Pulmonary artery endothelial cell (primary cell): ENCODE measurements at places on chromosomes 4 and X.
A peak's percentile ranks its signal among the peaks of the same experiment; 100 is the strongest.

DNA sequence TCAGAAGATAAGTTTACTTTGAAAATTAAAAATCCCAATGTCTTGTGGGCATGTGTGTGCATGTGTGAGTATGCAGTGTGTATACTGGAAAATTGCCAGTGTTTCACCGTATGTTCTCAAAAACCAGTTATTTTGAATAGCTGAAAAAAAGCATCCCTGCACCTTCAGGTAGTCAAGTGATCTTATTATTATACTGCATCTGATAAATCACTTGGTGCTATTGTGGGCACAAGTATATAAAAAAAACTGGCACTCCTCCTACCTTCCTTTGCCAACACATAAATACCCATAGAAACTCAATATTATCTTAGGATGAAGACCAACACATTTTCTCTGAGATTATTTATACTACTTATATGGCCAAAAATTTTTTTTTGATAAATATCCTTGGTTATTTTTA is 91.5 kb upstream of the MAP9 start:
- no peak for DNase-seq

- peak; percentile 78 for DNase-seq
Measured at GRCh38 chr4:8391972-8392371, 48.6 kb downstream of the ACOX3 start.

- DNase-seq, result no peak
Measured at GRCh38 chrX:153651540-153652079, 4.6 kb downstream of the DUSP9 start.

DNA sequence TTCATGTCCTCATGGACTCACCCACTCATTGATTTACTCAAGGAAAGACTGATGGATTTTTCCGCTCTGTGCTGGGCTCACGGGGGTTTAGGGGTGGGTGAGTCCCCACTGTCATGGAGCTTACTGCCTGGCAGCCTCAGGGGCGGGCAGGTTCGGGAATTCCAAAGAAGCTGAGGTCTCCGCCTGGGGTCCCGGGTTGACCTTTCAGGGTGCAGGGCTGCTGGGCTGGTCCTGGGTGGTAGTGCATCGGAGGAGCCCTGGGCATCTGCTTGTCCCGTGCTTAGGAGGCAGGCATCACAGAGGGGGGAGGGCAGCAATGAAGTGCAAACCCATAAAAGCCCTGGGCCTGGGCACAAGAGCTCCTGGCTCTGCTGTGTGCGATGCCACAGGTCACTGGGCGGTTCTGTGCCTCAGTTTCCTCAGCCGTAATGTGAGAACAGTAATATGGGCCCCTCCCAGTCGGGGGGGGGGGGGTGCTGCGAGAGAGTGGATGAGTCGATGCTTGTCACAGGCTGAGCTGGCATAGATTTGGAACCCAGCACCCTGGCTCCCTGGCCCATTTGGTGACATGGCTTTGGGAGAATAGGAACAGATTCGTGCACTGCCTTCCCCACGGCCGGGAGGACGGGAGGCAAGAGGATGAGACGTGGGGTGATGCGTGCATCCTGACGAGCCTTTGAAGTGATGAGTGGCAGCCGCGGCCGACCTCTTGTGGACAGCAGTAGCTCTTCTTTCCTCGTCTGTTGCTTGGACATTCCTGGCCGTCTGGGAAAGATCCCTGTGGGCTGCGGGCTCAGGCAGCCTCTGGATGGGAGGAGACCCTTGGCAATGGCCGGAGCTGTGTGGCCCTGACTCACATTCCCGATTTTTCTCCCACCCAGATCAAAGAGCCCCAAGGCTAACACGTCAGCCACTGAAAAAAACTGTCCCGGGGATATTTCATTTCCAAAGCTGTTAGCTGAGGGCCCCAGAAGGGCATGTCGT is 42.0 kb downstream of the PSAPL1 start:
- DNase-seq, result no peak

DNA sequence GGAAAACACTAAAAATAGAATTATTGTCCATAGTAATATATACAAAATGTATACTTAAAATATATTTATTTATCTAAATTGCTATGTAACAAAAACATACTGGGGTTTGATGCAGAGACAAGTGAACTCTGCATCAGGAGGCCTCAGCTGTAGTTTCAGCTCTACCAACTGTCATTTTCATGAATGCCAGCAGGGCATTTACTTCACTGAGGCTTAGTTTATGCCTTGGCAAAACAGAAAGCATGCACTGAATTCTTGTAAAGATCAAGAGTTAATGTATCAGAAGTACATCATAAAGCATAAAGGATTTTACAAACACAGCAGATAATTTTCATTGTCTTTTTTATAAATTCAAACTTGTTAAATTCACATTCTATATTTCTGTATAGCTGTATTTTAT is 577.0 kb downstream of the C4orf33 start:
- no peak for DNase-seq

GRCh38 chr4:156144961-156145360 is 191.3 kb upstream of the CTSO start:
- no peak for DNase-seq

GRCh38 chrX:136061286-136061685 is 76.1 kb downstream of the SLC9A6 start:
- DNase-seq, result no peak

GRCh38 chrX:119622356-119623232 is 16.4 kb upstream of the NKRF start:
- peak; percentile 59 for DNase-seq

DNA sequence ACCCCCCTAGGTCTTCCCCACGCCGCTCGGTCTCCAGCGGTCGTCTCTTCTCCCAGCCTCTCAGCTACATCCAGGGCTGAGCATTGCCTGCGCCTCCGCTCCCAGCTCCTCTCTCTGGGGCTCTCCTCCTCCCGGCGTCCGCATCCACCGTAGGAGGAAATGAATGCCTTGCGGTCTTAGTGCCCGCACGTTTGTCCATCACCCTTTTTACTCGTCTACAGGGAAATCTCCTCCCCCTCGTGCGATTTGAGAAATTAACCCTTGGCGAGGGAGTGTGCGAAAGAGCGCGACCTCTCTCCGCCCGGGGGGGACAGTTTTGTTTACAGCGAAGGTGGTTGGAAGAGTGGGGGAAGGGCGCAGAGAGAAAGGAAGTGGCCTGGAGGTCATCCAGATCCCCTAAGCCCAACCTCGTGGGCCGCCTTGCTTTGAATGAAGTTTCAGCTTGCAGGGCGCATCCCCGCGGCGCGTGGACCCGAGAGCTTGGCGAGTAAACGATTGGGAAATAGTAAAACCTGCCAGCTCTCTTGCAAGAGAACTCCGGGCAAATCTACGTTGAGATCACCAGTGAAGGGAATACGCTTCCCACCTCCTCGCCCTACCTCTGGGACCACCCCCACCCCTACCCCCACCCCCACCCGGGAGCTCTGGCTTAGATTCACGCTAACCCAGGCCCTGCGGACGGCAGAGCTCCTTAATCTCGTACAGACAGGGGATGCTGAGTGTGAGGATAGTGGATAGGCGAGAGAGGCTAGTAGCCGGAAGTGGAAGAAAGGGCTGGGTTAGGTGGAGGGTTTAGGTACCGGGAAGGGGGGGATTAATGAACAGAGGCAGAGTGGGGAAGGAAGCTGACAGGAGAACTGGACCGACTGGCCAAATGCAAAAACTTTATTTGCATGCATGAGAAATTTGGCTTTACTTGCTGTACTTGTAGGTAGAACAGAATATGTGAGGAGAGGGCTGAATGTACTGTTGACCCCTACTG is at the start of gene ELOVL6:
TSS of gene ELOVL6 (minus strand) at position 181 of the 982 bp plus-strand sequence. CDS start 280 bp downstream, outside the sequence.
- no peak for DNase-seq

- no peak for DNase-seq
Measured at GRCh38 chrX:40808203-40808602, 72.9 kb upstream of the MED14 start.

- no peak for DNase-seq
Measured at GRCh38 chr4:17544205-17544604, 29.2 kb downstream of the CLRN2 start.

DNA sequence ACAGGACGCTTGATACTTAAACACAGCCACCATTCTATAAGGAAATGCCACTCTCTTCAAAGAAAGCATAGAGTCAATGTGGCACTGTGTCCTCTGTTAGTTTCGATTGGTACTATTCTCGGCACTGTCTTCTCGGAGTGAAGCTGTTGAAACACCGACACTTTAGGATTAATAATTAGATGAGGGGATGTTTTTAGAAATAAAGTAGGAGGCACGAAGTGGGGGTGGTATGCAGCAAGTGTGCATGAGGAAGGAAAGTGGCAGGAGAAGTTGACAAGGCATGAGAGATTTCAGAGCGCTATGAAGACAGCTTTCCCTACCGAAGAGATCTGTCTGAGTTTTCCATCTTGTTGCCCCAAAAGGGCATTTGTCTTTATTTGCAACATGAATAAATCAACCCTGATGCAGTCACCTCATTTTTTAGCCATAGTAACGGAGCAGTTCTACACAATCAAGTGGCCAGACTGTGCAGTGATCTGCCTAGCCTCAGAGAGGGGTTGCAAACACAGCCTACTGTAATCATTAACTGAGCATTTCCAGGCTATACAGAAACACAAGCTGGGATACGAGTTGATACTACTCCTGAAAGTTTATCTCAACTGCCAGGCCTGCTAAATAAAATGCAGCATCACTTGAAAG is 8.3 kb downstream of the GPRIN3 start:
- DNase-seq, result no peak

DNA sequence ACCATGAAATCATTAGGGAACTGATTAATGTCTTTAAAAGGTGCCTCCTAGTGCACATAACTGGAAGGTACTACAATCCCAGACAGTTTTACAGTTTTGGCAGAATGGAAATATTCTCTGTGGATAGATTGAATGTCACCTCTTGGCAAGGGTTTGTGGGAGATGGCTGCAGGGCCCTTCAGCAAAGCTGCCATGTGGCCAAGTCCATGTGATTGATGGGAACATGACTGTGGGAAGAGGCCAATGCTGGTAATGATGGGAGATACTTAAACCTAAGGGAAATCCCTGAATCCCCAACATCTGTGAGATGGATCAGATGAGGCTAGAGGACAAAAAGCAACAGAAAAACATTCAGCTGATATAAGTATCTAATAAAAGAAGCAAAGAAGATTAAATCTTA is 493.7 kb downstream of the MAGEE1 start:
- no peak for DNase-seq

- no peak for DNase-seq
Measured at GRCh38 chr4:7620814-7621176, 186.1 kb upstream of the PSAPL1 start.

DNA sequence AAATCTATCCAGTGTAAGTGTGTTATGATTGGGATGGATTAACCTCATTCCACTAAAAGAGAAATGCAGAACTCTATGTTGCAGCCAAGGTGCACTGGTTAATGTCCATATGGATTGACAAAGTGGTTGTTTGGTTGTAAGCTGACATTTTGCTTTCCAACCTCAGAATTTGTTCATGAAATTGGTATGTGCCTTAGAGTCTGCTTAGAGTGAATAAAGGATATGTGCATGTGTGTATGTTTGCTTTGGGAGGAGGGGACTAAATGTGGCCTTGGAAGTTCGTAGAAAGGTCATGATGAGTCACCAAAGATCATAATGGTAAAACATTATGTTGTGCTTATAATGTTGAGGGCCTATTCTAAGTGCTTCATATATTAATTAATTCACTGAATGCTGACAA is 44.1 kb upstream of the MBNL3 start:
- no peak for DNase-seq

GRCh38 chr4:17152941-17153540 is 254.6 kb upstream of the LDB2 start:
- DNase-seq, result no peak

- DNase-seq, result no peak
Measured at GRCh38 chr4:26217961-26218676, 102.7 kb upstream of the RBPJ start.

DNA sequence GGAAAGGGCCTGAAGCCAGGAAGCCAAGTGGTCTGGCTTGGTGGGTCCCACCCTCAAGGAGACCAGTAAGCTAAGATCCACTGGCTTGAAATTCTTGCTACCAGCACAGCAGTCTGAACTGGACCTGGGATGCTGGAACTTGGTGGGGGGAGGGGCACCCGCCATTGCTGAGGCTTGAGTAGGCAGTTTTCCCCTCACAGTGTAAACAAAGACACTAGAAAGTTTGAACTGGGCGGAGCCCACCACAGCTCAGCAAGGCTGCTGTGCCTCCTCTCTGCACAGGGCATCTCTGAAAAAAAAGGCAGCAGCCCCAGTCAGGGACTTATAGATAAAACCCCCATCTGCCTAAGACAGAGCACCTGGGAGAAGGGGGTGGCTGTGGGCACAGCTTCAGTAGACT is 63.1 kb downstream of the AFM start:
- no peak for DNase-seq

GRCh38 chrX:78517124-78517523 is 142.0 kb downstream of the RTL3 start:
- no peak for DNase-seq

- no peak for DNase-seq
Measured at GRCh38 chrX:64456828-64457227, 61.6 kb upstream of the MTMR8 start.

DNA sequence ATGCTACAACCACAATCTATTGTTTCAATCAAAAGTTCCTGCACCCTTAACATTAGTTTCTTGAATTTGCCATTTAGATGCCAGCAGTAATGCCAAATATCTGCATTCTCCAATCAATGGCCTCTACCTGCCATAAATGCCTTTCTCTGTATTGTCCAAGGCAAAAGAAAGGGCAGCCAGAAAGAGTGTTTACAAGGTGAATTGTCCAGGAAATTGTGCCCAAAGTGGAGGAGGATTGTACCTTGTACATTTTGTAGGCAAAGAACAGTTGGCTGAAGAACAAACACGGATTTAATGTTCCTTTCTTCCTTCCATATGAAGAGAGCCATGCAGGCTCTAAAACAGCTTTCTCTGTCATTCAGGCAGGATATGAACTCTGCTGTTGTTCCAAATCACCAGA is 181.5 kb downstream of the GUCY2F start:
- DNase-seq, result no peak

- DNase-seq, result no peak
Measured at GRCh38 chr4:26206999-26207398, 113.8 kb upstream of the RBPJ start.

DNA sequence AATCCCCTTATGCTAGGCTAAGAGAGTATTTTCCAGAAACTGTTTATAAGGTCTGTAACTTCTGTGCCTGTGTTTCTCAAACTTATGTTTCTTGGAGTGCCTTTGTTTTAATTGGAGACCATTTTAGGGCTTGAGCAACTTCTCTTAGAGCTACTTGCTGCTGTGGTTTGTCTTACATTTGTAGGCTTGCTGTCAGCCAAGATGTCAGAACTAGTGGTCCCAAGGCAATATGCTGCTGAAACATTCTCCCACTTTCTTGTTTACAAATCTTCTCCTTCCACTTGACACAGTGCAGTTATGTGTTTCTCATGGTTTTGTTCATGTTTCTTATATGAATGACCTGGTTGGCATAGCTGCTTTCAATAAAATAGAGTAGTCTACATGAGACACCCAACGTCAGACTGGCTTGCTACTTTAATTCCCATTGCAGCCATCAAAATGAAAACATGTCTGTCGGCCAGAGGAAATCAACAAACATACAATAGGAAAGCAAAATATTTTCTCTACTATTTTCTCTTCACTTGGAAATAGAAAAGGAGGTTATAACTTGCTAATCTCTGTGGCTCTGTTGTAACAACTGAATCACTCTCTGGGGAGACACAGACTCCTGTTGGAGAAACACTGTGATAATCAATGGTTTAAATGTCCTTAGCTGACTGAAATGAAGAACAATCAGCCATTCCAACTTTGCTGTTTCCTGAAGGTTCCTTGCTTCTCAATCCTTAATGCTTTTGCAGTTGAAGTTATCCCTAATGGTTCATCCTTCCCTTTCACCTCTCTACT is 426.4 kb downstream of the PDGFC start:
- no peak for DNase-seq

GRCh38 chrX:2500091-2500802 is 529 bp downstream of the DHRSX start:
- no peak for DNase-seq

- DNase-seq, result no peak
Measured at GRCh38 chr4:153034681-153035080, 98.6 kb downstream of the FHDC1 start.
